ENCODE measurements at places on chromosomes 6 and 20.

- DNase-seq = peak; percentile 13
Measured at GRCh38 chr20:58330687-58331086, 21.2 kb downstream of the RAB22A start.

GRCh38 chr6:42250274-42250931, 32.7 kb upstream of the MRPS10 start:
- DNase-seq = no peak

DNA sequence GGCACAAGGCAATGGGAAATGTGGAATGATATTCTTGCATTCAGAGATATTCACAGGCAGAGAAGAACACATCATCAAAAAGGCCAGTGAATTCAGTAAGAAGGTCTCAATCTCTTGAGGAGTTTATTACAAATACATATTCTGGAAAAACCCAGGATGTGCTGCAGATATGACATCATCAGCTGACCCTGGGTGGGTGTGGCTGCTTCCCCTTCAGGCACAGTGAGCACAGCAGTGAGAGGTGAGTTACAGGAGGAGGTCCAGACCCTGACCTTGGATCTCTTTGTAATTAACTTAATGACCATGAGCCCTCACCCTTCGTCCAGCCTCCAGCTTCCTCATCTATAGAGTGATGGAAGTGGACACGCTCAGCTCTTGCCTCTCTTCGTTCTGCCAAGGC, 147.5 kb upstream of the SYNDIG1 start:
- no peak for DNase-seq

GRCh38 chr20:17357238-17357637, 130.4 kb downstream of the PCSK2 start:
- no peak for DNase-seq

GRCh38 chr6:35146453-35146852, 5.3 kb upstream of the TCP11 start:
- DNase-seq = peak; percentile 76

DNA sequence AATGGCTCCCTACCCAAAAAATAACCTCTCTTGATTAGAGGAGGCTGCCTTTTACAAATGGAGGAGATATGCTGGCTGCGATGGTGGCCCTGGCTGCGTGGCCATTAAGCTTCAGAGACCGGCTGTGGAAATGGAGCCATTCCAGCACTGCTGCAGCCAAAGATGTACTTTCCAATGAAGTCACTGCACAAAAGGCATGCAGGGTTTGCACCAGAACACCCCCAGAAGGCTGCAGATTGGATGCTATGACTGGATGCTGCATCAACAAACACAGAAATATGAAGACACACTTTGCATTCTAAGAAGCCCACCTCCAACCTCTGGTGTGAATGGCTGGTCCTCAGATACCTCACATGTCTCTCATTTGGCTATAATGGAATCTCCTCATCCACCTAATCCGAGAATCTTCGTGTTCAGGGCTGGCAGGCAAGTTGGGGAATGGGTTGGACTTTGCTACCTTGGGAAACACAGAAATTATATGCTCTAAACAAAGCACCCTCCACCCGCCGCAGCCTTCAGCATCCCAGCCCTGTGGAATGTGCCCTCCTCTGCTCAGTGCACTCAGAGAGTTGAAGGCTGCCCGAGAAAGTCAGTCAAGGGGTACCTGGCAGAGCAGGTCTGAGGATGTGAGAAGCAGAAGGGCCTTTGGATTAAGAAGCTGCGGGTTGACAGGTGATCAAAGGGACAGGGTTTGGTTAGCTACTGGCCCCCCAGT, 35.3 kb downstream of the APCDD1L start:
- DNase-seq = no peak

GRCh38 chr6:55046869-55047422, 127.4 kb upstream of the HCRTR2 start:
- DNase-seq = no peak

GRCh38 chr6:104625536-104625935, 234.2 kb downstream of the HACE1 start:
- DNase-seq = no peak

DNA sequence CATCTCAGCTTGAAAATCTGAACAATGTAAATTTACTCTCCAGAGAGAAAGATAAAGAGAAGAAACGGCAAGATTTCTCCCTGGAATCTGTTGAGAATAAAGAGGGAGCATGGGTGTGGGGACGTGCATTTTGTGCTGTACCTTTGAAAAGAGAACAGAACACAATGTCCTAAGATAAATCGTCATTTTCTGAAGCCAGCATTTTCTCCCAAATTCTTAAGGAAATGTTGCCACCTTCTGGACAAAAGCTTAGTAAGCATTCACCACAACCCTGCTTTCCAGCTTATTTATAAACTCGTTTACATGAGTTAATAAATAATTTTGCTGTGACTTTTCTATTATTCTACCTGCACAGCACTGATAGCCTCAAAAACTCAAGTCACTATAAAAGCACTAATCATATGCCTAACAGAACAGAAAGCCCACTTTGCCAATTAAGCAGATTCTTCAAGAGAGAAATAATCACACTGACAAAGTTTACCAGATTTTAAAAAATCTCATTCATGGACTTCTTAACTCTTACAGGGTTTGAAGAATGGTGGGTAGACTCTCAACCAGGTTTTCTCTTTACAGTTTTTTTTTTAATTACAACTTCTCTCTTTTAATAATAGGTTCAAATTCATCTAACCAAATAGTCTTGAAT, 155.8 kb downstream of the MBOAT1 start:
- DNase-seq = peak; percentile 82

DNA sequence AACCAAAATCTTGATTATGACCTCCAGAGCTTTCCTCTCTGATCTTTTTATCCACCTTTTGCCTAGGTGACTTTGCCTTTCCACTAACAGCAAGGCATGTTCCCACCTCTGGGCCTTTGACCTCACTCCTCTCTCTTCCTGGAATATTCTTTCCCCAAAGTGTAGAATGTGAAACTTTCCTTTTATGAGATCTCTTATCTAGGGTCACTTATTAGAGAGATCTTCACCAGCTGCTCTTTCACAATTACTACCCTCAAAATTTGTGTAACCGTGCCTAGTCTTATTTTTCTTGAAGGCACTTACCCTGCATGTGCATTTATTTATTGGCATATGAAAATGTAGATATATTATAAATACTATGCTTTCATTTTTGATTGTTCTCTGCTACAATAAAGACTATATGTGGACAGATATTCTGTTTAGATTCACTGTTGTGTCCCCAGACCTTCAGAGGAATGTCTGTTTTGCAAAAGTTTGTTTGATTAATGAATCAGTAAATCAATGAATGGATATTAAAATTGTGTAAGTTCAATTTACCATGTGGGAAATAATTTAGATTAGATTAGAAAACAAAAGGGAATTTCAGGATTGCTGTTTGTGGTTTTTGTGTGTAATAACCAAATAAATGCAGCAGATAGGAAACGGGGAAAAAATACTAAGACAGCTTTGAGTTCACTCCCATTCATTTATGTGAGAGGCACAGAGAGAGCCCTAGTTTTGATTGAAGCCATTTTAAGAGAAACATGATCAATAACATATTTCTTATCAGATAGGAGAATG, 207.0 kb downstream of the ADGB start:
- DNase-seq = no peak

DNA sequence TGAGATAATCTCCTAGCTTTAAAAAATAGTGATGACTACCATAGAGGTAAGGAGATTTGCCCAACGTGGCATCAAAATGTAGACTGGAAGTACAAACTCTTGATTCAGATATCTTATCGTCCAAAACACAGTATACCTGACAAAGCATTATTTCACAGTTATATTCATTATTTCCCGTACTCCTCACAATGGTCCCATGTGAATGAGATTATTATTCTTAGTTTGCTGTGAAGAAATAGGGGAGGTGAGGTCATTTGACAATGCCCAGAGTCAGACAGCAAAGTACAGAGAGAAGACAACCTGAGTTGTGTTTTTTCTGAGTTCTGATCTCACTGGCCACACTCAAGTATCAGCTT, 1.2 kb upstream of the TFB1M start:
- peak; percentile 14 for DNase-seq

GRCh38 chr6:40986364-40986763, 52.7 kb downstream of the UNC5CL start:
- no peak for DNase-seq

- no peak for DNase-seq
Measured at GRCh38 chr20:62405981-62406513, 1.0 kb downstream of the CABLES2 start.

GRCh38 chr20:53084408-53084997, 112.3 kb downstream of the TSHZ2 start:
- DNase-seq = no peak

- no peak for DNase-seq
Measured at GRCh38 chr6:49923826-49924225, 40.1 kb downstream of the DEFB114 start.

DNA sequence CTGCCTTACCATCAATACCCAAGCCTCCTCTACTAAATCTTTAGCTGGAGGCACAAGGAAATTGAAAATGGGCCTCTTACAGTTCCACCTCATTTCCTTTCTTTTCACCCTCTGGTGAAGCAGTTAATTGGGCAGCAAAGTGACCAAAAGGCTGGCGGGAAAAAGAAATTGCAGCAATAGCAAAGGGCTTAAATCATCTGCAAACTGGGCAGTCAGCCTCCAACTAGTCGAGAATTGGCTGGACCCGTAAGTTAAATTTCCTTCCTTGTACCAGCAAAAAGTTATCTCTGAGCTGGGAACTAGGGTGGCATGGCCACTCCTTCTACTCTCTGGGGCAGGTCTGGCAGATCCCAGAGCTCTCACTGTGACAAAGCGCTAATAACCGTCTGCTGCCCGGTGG, 33.5 kb downstream of the GHRH start:
- no peak for DNase-seq

GRCh38 chr6:52718550-52718949, 44.7 kb downstream of the GSTA2 start:
- no peak for DNase-seq

- no peak for DNase-seq
Measured at GRCh38 chr6:141925001-141925400, 207.7 kb upstream of the GJE1 start.

GRCh38 chr6:109939654-109940053, 38.5 kb upstream of the GPR6 start:
- no peak for DNase-seq

DNA sequence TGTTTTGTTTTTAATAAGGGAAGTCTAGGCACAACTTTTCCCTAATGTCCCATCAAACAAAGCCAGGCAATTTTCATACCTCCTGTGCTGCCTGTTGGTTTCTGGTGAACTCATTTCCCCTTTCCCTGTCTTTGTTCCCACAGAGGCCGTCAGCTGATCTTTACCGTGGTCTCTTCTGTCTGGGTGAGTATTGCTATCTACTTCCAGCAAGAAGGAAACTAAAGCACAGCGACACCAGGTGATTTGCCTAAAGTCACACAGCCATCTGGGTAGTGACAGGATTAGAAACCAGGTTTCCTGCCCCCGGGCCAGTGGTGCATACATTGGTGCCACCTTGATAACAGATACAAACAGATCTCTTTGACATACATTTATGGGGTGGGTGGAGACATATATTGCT, 59.6 kb downstream of the RAB44 start:
- no peak for DNase-seq

GRCh38 chr6:5723841-5724691, 282.7 kb downstream of the NRN1 start:
- DNase-seq = peak; percentile 72

DNA sequence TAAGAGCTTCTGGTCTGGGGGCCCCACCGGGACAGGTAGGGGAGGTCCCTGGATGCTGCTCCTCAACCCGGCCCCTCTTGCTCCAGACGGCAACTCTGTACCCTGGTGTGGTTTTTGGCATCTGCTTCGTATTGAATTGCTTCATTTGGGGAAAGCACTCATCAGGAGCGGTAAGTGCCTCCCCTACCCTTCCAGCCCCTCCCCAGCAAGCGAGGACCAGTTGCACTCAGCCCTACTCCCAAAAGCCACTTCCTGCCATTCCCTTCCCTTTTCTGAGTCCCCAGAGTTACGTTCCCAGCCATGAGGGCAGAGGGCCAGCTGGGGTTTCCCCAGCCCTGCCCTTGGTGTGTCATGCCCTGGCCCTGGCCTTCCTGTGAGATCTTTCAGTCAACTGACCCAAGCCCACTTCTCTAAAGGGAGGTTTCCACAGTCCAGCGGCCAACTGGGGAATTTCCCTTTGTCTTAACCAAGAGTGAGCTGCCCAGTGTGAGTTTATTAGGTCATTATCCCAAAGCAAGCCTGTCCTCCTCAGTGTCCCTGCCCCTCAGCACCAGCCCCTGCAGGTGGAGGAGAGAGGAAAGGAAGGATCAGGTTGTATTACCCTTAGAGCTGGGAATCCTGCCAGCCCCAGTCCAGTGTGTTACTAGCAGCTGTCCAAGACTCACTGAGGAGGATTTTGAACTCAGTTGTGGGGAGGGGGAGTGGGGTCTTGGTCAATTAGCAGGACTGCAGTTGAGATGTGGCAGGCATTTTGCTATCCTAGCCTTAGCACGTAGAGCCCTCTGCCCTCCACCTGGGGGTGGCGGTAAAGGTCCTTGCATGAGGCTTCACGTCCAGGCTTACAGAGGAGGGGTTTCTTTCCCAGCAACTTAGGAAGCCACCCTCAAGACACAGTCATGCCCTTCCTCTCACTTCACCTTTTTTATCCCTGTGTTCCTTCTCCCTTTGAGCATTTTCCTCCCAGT, 45.8 kb downstream of the TM9SF4 start:
- DNase-seq = peak; percentile 85

GRCh38 chr6:32087574-32088486, 21.3 kb downstream of the TNXB start:
- no peak for DNase-seq

DNA sequence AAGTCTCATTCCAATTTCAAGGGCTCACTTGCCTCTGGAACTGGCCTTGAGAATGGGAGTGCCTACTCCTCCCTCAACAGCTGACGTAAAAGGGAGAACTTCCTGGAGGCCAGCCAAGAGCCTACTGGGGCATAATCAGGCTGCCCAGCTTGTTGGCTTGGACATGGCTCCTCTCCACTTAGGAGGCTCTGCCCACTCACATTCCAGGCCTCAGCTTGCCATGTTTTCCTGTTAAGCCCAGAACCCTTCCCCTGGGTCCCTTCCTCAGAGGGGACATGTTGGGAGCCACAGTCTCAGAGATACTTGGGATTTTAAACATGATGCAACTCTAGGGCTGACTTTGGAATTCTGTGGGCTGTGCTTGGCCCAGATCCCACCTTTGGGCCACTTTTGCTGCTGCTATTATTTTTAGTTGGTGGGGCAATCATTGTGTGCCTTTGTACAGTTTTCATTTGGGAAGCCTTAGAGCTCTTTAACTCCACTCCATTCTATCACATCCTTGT, 31.5 kb upstream of the ADTRP start:
- peak; percentile 32 for DNase-seq

- DNase-seq = no peak
Measured at GRCh38 chr6:52554684-52555280, 22.1 kb downstream of the TRAM2 start.

GRCh38 chr6:169984181-169985120, 233.0 kb downstream of the ERMARD start:
- no peak for DNase-seq

GRCh38 chr6:113050979-113051378, 703.8 kb downstream of the RFPL4B start:
- DNase-seq = no peak

GRCh38 chr20:8121666-8122065, 10.4 kb upstream of the PLCB1 start:
- DNase-seq = no peak
